SW 1271 (cell line): ENCODE measurements at places on chromosomes 1 and 21.

DNA sequence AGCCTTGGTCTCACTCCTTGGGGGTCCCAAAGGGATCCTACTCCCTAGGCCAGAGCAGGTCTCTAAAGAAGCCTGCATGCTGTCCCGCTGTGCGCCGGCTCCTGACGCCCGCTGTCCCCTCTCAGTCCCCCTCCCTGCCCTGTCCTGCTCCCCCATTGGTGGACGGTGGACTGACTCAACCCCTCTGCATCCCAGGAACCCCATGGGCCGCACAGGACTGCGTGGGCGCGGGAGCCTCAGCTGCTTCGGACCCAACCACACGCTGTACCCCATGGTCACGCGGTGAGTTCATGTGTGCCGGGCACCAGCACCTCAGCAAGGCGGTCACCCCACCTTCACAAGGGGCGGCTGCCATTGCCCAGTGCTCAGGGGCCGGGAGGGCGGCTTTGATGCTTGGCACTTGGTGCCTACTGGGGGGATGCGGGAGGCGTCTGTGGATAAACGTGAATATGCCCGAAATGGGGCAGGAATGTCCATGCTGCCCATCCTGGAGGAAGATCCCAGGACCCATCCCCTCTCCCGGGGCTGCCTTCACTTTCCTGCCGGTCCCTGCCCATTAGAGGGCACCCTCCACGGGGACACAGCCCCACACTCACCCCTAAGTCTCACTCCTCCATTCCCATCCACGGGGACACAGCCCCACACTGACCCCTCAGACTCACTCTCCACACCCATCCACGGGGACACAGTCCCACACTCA lies 20.2 kb upstream of the LRRC3 start:
- DNase-seq: no peak

GRCh38 chr1:167650269-167651160 lies 20.5 kb downstream of the RCSD1 start:
- DNase-seq: no peak

GRCh38 chr1:27527890-27528817 lies 38.2 kb upstream of the WASF2 start:
- DNase-seq: no peak

GRCh38 chr21:45417256-45417950 lies 12.4 kb downstream of the COL18A1 start:
- DNase-seq: no peak

DNA sequence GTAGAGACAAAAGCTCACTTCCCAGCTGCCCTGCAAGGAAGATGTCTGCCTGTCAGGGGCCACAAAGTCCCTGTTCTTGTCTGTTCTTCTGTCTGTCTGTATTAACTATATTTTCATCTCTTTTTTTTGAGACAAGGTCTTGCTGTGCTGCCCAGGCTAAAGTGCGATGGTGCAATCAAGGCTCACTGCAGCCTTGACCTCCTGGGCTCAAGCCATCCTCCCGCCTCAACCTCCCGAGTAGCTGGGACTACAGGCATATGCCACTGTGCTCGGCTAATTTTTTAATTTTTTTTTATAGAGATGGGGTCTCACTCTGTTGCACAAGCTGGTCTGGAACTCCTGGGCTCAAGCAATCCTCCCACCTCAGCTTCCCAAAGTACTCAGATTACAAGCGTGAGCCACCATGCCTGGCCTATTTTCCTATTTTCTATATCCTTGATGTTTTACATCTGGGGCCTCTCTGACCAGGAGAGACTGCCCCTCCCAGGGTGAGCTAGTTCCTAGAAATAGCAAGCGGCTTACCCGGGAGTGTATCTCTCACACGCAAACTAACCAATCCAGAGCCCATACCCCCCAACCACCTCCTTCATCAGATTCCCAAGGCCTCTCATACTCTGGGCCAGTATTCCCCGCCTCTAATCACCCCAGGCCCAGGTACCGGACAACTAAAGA lies 5.4 kb upstream of the KLHDC7A start:
- DNase-seq: no peak

GRCh38 chr1:94259635-94260289 lies 22.4 kb upstream of the ARHGAP29 start:
- DNase-seq: no peak

DNA sequence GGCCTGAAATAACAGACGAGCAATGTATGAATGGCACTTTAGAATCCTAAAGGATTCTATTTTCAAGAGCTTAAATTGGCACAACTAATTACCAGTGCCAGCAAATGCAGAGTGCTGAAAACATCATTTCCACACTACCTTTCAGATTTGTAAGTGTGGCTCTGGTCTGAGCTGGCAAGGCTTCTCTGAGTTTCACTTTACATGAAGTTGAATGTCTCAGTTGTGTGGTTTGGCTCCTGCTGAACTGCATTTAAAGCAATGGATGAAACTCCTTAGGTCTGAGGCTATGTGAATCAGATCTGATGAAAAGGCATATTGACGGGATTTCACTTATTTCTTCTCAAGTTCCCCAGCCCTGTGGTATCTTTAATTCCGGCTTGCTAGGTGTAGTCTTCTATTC lies 114.8 kb upstream of the PTGFR start:
- DNase-seq: no peak

GRCh38 chr21:14251336-14251735 lies 35.4 kb downstream of the RBM11 start:
- DNase-seq: no peak

GRCh38 chr1:6347641-6348487 lies 45.7 kb downstream of the ACOT7 start:
- DNase-seq: no peak

DNA sequence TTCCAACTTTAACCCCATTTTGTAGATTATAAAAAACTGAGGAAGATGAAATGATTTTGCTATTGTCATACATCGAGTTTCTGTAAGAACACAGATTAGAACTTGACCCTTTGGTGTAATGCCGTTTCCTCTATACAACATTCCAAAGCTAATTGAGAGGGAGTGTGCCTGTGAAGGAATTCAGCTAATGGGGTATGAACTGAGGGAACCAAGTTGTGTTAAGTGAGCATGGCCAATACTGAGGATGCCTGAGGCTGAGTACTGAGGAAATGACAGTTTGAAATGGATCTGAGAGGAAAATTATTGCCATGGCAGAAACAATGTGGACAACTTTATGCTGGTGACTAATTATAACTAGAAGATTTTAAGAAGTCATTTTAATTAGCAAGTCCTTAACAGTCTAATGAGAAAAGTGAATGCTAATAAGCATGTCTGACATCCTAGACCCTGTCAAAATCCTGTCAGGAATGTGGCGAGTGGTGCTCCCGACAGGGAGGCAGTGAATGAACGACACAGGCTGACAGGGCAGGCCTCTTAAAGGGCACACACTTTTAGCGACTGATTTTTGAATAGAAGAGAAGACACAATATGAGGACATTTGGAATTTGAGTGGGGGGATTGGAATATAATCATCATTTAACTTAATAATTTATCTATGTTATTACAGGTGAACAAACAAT lies 262.5 kb downstream of the HLX start:
- DNase-seq: no peak
